Caco-2 (cell line): ENCODE measurements at places on chromosomes 1 and 21.
A peak's percentile ranks its signal among the peaks of the same experiment; 100 is the strongest.

DNA sequence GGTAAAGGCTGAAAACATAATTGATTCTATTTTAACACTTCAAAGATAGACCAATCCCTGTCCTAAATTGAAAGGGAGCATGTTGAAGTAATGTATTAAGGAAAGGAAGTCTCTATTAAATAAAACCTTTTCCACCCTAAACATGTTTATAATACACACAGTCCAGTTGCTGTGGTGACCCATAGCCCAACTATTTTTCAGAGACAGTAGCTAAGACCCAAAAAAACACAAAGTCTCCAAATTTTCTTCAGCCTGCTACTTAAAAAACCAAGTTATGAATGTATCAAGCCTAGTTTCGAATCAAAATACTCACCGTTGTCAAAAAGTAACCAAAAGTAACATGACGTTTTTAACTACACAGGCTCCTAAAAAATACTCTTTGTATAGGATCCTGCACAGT, 1.6 kb downstream of the ELK4 start:
- DNase-seq, result no peak

DNA sequence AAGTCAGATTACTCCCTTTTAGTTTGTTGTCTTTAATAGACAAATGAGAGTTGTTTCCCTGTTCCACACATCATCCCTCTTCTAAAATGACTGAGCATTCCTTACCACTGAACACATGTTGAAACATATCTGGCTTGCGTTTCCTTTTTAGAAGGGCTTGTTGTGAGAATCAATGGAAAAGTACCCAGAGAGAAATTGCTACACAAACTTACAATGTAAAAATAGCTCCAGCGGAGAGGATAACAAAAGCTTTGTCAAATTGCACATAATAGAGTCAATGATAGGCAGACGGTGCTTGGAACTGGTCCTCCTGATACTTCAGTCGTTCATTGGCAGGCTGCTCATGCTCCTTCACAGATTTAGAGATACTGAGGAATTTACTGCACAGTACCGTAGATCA, 123.9 kb downstream of the CYYR1 start:
- no peak for DNase-seq

DNA sequence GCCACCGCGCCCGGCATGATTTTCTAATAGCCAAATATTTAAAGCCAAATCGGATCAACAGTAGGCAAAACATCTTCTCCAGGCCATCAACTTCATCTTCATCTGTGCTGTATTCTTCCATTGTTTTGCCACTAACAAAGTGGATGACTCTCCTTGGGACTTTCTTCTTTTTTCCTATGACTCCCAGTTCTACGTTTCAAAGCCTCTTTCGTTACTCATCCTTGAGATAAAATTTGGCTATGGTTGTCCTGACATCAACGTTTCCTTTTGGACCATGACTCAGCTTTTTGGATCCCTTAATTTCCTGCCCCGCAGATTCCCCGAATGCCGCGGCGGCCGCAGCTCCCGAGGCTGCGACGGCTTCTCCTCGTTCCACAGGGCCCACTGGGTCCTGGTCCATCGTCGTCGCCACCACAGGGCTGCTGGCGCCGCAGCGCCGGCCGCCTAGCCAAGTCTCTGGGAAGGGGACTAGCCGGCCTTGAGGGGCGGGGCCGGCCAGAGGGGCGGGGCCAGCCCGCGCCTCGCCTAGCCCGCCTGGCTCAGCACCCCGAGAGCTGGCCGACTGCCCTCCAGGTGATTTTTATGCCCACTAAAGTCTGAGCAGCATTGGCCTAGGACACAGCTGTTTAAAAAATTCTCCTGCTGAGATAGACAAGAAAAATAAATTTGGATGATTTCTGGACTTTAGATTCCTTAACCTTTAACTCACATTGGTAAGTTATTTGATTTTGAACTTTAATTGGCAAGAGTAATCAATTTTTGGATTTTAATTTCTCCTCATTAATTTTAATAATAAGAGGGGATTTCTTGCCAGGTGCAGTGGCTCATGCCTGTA, 93.9 kb downstream of the ADCY10 start:
- no peak for DNase-seq

DNA sequence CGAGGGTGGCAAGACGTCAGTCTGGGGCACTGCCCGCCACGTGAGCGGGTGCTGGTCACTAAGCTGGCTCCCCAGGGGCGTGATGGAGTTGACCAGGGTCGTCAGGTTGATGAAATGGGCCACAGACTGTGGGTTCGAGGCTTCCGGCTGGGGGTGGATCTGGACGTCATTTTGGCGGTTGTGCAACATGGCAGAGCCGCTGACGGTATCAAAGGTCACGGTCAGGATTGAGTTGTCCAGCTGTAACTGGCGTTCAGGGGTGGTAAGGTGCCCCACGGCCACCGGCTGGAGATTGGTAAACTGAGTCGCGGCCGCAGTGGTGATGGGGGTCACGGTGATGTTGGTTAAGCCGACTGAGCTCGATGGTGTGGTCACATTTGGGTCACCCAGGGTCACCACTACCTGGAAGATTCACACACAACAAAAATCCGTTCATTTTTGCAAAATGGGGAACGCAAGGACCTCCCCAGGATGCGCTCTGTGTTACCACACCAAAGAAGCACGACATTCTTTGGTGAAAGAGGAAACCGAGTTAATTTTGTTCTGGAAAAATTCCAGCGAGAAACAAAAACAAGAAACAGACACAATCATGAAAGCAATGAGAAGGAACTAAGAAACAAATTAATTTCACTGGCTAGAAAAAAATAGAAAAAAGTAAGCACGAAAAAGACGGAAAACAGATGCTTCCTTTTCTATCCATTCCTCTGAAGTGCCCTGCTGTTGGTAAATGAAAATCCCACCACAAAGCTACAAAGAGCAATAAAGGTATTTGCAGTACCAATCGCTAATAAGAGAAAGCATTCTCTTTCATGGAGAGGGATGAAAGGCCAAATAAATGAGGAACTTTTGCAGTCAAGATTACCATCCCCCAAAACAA, 34.7 kb upstream of the RIPK4 start:
- no peak for DNase-seq

GRCh38 chr1:36625935-36626310, 143.2 kb upstream of the CSF3R start:
- DNase-seq, result no peak

DNA sequence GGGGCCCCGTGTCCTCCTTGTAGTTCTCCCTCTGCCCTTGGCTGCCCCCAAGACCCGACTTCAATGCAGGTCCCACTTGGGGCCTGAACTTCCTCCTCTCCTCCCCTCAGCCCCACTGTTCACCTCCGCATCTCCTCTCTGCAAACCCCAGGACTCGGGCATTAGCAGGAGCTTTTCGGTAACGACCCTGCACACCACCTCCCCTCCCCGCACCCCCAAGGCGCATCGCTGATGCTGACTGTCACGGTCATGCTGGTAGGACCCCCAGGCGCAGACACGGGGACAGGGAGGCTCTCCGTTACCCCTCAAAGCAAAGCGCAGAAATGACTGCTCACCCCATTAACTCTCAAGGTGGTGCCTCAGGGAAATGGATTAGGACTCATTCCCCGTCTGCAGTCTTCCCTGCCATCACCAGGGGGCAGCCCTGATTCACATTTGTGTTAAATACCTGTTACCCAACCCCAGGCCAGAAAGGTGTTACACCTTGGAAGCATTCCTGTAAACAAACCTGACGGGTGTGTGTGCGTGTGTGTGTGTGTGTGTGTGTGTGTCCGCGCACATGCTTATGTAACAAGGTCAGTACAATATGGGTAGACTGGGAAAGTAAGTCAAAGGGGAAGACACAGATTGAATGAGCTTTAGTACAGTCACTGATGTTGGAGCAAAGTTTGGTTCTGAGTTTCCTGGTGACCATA, 6.4 kb upstream of the GUCA2B start:
- DNase-seq, result peak; percentile 89

DNA sequence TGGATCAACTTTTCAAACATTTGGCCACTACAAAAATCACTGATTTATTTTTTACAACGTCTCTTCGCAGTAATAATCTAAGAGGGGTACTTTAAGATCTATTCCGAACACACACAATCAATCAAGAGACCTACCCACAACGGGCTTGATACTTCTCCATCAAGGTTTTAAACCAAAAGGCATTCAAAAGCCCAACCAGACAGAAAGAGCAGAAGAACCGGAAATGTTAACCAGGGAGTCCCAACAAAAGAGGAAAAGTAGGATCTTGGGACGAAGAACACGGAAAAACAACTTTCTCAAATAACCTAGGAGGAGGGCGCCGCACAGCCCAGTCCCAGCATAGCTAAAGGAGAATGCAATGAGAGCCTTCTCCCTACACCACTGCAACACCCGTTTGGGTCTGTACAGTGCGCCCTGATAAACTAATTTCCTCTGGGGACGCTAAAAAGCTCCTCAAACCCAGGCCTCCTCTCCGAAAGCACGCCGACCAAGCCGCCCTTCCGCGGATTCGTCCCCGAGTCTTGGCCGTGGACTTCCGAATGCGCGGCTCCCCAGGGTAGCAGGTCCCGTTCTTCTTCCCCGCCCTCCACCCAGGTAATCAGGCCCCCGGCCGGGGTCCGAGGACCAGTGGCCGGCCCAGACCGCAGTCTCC, 623 bp downstream of the RPL22 start:
- DNase-seq, result no peak

GRCh38 chr1:234833646-234834045, 223.7 kb upstream of the IRF2BP2 start:
- DNase-seq, result no peak

- DNase-seq, result no peak
Observed at GRCh38 chr1:244037252-244037651, 13.8 kb upstream of the ZBTB18 start.

- peak; percentile 62 for DNase-seq
Observed at GRCh38 chr1:27045973-27046558, 33.4 kb upstream of the TENT5B start.

DNA sequence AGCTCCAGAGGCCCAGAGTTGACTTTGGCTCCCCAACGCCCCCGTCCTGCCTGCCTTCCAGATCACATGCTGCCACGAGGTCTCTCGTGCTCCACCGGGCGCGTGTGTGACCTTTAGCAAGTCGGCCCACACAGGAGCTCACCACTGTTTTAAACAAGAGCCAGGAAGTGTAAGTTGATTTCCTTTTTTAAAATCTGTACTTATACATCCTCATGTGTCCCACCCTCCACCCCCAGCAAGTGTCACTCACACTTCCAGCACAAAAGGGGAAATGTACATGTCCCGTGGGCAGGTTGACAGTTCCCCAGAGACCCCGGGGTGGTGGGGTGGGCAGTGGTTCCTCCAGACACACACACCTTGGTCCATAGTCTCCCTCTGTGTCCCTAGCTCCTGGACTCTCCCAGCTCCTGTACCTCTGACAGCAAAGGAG, 84.4 kb downstream of the STUM start:
- DNase-seq, result no peak

GRCh38 chr1:174105086-174105485, 54.2 kb upstream of the RABGAP1L start:
- DNase-seq, result no peak

GRCh38 chr21:46069166-46069565, 28.7 kb upstream of the COL6A2 start:
- no peak for DNase-seq

GRCh38 chr1:73659136-73659535, 538.8 kb downstream of the LRRIQ3 start:
- no peak for DNase-seq

DNA sequence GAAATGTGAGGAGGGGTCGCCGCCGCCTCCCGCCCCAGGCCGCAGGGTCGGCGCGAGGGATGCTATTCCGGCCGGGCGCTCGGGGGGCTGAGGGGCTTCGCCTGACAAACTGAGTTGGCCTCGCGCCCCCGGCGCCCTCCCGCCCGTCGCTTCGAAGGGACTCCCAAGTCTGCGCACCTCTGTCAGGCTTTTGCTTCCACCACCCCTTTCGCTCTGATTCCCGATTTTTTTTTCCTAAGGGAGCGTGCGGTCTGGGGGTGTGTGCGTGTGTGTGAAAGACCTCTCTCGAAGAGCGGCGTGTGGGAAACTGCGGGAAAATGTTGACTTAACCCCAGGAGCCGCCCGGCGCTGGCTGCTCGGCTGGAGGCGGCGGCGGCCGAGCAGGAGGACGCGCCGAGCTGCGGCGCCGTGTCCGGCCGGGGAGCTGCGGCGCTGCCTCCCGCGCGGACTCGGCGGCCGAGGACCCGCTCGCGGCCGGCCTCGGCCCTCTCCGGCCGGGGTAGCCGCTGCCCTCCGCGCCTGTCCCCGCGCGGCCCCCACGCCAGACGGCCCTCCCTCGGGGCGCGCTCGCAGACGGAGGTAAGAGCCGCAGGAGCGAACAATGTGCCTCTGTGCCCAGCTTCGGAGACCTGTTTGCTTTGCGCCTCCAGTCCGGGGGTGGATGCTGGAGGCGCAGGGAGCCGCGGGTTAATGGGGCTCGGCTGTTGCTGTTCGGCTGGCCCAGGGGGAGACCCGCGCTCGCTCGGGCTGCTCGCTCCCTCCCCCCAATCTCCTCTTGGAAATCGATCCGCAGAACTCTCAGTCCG, 1.1 kb downstream of the ADGRL2 start:
- no peak for DNase-seq

GRCh38 chr1:115238336-115239147, 99.5 kb downstream of the NGF start:
- DNase-seq, result no peak

DNA sequence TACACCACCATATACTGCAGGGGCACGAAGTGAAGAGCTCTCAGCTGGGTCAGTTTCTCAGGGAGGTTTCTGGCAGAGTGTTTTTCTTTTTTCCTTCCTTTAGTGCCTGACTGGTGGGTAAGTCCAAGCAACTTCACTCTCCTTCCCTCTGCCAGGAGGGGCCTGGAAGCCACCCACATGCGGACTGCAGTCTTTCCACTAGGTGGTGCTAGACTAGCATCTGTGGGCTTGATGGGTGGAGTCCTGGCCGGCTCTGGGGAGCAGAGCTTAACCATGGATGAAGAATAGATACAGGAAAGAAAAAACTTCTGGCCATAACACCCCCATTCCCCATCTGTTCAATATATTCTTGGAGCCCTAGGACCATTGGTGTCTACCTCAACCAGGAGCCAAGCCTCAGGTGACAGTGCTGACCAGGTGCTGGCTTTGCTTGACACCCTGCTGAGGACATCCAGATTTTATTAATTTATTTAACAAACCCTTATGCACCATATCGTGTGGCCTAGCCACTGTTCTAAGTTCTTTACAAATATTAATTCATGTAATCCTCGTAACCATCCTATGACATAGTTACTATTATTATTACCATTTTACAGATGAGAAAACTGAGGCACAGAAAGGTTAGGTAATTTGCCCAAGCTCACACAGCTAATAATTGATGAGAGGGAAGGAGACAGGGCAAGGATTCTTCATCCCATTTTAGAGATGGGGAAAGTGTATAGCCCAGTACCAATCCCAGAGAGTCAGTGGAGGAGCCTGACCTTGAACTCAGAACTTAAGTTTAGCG, 126.7 kb upstream of the CSF3R start:
- peak; percentile 52 for DNase-seq

GRCh38 chr1:191134796-191135195, 657.1 kb upstream of the BRINP3 start:
- DNase-seq, result no peak

- no peak for DNase-seq
Observed at GRCh38 chr1:16012590-16013219, 5.1 kb downstream of the HSPB7 start.

GRCh38 chr21:17451364-17451891, 61.4 kb upstream of the CXADR start:
- DNase-seq, result no peak

GRCh38 chr1:102628109-102628613, 480.2 kb downstream of the COL11A1 start:
- DNase-seq, result no peak
